ENCODE measurements at places on chromosomes 11 and 22.

- peak; percentile 85 for DNase-seq
Measured at GRCh38 chr11:76445121-76446084, 585 bp downstream of the EMSY start.

DNA sequence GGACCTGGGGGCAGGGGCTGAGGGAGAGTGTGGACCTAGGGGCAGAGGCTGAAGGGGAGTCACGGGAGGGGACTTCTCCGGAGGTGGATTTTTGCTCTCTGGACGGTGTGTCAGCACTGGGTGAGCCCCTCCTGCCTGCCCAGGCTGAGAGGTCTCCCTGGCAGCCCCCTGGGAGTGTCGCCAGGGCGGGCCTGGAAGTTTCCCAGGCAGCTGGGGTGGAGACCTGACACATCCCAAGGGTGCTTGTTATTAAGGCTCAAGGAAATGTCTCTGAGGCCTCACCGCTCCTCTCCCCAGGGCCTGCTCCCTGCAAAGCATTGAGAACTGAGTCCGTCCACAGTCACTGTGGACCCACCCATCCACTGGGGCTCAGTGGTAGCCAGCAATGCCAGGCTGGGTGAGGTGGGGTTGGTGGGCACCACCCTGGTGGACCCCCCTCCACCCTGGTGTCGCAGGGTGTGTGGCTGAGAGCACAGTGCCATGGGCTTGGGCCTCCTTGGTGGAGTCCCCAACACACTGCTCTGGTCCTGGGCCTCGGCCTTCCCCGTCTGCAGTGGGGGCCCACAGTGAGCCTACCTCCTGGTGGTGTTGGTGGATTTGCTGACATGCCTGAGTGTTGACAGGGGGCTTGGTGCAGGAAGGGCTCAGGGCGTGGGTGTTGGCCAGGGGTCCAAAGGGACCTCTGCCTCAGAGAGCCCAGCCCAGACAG is 2.5 kb downstream of the CD81 start:
- DNase-seq, result peak; percentile 11

GRCh38 chr22:30221121-30221992 is 25.2 kb downstream of the LIF start:
- DNase-seq, result no peak

GRCh38 chr11:729492-730074 is 17.7 kb upstream of the TALDO1 start:
- no peak for DNase-seq

- DNase-seq, result no peak
Measured at GRCh38 chr22:42357221-42357620, 75.0 kb downstream of the NFAM1 start.

GRCh38 chr11:9760193-9760575 is 96.3 kb downstream of the SWAP70 start:
- DNase-seq, result peak; percentile 84

GRCh38 chr11:68896171-68896959 is 7.3 kb downstream of the MRPL21 start:
- DNase-seq, result no peak

GRCh38 chr11:3382613-3383285 is 3.8 kb upstream of the ZNF195 start:
- no peak for DNase-seq
